Gastroesophageal sphincter (tissue), 4 donors: ENCODE measurements at places on chromosomes 2 and 18. TPM values are rescaled to one million over a fixed set of nuclear protein-coding genes. Genes with fewer than 3 reads are reported as not detected.

Gene ADD2
- 2.4 TPM for total RNA-seq

Gene MAP3K20
- 318 TPM for total RNA-seq

Gene IL36B
- total RNA-seq: not detected

Gene MRPL19
- total RNA-seq: 53.4 TPM

Gene REG3G
- not detected for total RNA-seq

Gene SLC9A4
- not detected for total RNA-seq

Gene PELI1
- total RNA-seq: 13.1 TPM

Gene GIGYF2
- total RNA-seq: 68.9 TPM

Gene SAG
- not detected for total RNA-seq

Gene ECEL1
- not detected for total RNA-seq
